ENCODE measurements at places on chromosomes 7 and 10.

DNA sequence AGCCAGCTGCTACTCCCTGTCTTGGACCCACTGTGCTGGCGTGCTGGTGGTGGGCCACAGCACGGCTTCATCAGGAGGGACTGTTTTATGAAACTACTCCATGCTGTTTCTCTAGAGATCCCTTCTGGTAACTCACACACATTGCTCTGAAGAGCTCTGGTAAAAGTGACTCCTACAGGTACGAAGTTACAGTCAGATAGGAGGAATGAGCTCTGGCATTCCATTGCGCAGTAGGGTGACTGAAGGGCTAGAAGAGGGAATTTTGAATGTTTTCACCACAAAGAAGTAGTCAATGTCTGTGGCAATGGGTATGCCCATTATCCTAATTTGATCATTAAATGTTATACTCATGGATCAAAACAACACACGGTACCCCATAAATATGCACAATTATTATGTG is 609 bp downstream of the MAT1A start:
- no peak for DNase-seq

DNA sequence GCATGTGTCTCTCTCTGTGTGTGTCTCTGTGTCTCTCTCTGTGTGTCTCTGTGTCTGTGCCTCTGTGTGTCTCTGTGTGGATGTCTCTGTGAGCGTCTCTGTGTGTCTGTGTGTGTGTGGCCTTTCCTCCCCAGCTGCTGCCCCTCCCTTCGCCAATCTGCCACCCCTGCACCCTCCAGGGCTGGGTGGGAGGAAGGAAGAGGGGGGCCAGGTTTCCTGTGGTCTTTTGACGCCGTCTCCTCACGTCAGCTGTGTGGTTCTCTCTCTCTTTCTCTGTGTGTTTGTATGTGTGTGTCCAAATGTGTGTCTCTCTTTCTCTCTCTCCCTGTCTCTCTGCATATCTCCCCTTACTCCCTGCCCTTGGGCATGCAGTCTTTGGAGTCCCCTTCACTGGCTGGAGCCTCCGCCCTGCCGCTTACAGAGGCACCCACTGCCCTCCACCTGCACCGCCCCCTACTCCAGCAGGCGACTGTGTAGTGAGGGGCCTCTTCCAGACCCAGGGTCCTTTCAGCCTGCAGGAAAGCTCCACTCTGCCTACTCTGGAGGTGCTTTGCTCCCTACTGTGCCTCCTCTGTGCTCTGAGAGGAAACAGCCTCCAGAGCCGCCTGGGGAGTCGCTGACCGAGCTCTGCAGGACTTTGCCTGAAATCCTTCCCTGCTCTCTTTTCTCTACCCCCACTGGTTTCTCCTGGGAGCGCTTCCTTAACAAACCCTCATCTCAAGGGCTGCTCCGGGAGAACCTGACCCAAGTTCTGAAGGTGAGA is 44.2 kb upstream of the C10orf71 start:
- no peak for DNase-seq

DNA sequence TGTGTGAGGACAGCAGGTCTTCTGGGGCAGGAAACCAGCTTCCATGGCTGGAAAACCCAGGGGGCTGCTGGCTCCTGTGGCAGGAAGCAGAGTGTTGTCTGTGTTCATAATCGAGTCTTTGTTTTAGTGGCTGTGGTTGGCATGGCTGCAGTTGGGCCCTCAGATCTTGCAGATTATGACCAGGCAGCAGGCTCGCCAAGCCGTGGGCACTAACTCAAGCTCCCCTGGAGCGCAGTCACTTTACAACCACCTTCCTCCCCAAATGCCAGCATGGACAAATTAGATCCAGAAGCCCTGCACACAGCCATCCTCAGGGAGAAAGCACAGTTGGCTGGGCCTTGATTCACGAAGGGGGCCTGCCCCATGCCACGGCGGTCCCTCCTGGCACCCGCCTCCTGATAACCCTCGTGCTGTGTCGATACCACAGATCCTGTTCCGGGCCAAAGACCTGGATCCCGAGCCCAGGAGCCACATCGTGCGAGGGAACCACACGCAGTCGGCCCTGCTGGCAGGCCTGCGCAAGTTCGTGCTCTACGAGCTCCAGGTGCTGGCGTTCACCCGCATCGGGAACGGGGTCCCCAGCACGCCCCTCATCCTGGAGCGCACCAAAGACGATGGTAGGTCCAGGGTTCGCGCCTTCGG is 552.5 kb upstream of the FOXK1 start:
- no peak for DNase-seq

- no peak for DNase-seq
Observed at GRCh38 chr10:129760416-129760815, 203.7 kb downstream of the EBF3 start.

DNA sequence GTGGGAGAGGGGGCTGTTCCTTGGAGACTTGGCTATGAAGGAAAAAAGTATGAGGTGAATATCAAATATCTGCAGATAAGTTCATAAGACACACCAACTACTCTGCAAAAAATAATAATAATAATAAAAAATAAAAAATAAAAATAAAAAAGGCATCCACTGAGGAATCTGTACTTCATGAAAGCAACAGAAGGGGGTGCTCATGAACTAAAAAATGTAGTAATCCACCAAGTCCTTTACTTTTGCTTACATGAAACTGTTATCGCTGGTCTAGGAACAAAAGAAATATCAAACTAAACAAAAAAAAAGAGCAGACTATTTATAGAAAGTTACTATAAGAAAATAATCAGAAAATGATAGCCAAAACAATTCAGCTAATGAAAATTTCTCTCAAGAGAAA is 579.0 kb downstream of the PHTF2 start:
- DNase-seq: no peak

GRCh38 chr10:58001159-58001558 is 266.5 kb downstream of the IPMK start:
- DNase-seq: no peak

GRCh38 chr7:114155116-114156110 is 236.6 kb upstream of the PPP1R3A start:
- no peak for DNase-seq
